NCI-H1105 (cell line): ENCODE measurements at places on chromosomes 7 and 10.

DNA sequence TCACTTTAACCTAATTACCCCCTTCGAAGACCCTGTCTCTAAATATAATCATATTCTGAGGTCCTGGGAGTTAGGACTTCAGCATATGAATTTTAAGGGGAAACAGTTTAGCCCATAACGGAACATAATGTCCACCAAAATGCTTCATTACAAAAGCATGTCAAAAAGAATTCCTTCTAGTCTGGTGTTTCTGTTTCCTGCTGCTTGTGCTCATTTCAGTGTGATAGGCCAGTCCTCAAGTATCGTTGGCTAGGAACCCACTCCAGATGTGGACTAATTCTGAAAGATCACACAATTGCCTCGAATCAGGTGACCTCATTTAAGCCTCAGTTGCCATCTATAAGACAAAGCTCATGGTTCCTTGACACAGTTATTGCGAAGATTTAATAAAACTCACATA is 29.6 kb downstream of the INPP5F start:
- no peak for DNase-seq

DNA sequence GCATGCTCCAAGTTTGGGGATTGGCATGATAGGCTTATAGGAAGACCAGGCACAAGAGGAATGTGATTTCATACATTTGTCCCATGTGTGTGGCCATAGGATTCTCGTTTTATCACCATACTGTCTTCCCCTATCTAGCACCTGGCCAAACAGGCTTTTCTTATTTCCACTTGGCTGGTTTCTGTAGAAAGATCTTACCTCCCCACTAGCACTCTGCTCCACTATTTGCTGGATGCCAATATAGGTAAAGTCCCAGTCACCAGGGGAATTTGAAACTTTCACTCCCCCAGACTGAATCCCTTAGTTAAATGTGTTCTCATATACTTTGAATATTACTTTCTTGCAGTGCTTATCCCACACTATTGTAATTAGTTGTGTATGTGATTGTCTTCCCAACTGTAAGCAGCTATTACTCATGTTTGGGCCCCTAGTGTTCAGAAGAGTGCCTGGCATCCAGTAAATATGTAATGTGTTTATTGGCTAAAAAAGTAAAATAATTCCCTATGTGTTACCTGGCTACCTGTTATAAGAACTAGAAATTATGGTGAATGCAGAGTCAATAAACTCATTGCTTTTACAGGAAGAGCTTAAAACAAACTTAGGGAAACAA is 109.0 kb downstream of the LRMDA start:
- no peak for DNase-seq

DNA sequence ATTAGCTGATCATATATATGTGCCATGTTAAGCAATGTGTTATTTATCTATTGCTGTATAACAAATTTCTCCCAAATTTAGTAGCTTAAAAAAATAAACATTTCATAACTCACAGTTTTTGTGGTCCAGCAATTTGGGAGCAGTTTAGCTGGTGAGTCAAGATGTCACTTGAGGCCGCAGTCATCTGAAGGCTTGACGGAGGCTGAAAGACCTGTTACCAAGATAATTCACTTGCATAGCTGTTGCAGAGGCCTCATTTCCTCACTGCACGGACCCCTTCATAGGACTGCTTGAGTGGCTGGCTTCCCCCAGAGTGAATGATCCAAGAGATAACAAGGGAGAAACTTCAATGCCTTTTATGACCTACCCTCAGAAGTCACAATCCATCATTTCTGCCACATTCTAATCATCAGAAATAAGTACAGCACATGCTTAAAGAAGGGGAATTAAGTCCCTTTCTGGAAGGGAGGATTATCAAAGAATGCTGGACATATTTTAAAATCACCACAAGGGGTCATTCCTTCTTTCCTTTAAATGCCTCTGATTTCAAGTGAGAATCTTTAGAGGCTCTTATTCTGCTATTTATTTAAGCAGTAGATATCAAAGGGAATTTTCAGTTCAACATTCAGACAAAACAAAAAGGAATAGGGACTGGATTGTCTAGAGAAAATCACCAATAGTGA is 10.5 kb upstream of the SRPK2 start:
- no peak for DNase-seq

GRCh38 chr7:93923296-93923695 is 1.8 kb downstream of the GNG11 start:
- DNase-seq: no peak

- DNase-seq: no peak
These were observed 98.7 kb downstream of the CALCR start for GRCh38 chr7:93475811-93476210.

GRCh38 chr10:3460420-3461128 is 288.0 kb upstream of the PITRM1 start:
- no peak for DNase-seq

DNA sequence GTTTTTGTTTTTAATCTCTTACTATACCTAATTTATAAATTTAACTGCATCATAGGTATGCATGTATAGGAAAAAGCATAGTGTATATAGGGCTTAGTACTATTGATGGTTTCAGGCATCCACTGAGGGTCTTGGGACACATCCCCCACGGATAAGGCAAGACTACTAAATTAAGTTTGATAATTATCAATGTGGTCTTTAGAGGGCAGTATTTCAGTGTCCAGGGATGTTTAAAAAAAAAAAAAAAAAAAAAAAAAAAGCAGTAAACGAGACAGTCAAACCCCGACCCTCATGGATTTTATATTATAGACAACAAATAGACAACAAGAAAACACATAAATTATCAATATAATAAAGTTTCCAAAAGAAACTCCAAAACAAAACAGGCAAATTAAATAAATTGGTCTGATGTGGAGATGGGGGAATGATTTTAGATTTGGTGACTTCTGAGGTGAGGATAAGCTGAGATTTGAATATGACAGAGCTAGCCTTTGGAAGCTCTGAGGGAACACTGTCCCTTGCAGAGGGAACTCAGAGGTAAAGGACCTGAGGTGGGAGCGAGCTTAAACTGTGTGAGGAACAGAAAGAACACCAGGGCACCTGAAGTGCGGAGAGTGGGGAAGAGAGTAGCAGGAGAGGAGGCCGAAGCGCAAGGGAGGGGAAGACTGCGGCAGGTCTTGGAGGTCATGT is 14.8 kb downstream of the ACSM6 start:
- DNase-seq: no peak

GRCh38 chr10:37682617-37683016 is 174.8 kb downstream of the ZNF248 start:
- no peak for DNase-seq

GRCh38 chr7:30178748-30179436 is 44.1 kb downstream of the MTURN start:
- DNase-seq: no peak

DNA sequence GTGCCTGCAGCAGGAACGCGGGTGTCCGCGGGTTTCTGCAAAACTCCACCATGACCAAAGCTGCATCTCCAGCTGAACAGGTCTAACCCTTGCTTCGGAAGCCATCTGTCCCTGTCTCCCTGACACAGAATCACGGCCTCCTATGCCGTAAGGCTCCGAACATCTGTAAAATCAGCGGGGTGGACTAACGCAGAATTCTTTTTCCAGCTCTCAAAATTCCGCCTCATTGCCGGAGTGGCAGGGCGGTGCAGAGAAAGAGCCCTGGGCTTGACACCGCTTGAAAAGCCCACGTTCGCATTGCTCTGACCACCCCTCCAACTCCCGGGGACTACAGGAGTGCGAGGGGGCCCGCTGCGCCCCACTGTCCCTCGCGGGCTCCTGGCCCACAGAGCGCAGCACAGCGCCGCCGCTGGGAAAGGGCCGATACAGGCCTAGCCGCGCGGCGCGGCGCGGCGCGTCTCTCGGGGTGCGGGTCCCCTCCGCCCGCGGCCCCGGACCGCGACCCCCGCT is 409 bp downstream of the DNMBP start:
- DNase-seq: no peak

- DNase-seq: no peak
These were observed 678.6 kb upstream of the FOXK1 start for GRCh38 chr7:4003503-4003902.

- DNase-seq: no peak
These were observed 138.7 kb downstream of the FAM204A start for GRCh38 chr10:118203461-118203860.

GRCh38 chr10:105950410-105950809 is 1214.1 kb downstream of the SORCS1 start:
- DNase-seq: no peak

GRCh38 chr7:151592868-151593486 is 73.3 kb upstream of the RHEB start:
- DNase-seq: no peak

- no peak for DNase-seq
These were observed 2.8 kb upstream of the AHCYL2 start for GRCh38 chr7:129222064-129222463.
